ENCODE measurements at places on chromosomes 4 and X.

- DNase-seq, result no peak
These were observed 46.2 kb upstream of the NMU start for GRCh38 chr4:55682295-55682694.

DNA sequence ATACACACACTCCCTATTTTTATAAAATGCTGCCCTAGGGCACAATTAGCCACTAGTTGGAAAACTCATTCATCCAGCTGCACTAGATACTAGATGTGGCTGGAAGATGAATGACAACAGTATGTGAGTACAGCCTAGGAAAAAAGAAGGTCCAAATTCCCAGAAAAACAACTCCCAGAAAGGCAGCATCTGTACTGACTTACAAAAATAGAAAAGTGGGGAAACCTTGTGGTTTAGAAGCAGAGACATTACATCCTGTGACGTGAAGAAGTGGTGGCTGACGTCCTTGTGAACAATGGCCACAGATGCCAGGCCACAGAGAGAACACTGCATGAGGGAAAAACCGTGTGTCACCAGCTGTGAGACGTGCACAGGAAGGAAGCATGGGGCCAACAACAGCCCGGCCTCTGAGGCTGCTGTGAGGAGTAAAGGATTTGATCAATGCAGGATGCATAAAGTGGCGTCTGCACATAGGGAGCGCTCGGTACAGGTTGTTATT, 81.2 kb downstream of the SPRY1 start:
- peak; percentile 69 for DNase-seq

- DNase-seq, result no peak
These were observed 33.5 kb downstream of the ARHGEF9 start for GRCh38 chrX:63751481-63751880.

DNA sequence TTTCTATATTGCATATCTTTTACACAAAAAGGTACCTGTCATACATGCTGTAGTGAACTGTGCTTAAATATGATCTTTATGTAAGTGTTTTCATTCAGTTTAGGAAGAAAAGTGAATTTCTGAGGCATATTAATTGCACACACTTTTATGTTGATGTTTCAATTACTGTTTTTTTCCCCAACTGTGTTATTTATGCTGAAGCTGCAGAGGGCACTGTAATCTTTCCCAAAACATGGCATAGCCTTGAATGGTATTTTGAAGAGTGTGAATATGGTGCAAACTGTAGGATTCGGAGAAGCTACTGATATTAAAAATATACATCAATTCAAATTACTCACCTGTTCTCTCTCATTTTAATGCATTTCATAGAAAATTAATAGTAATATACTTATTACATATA, 6.0 kb upstream of the CENPE start:
- DNase-seq, result no peak

DNA sequence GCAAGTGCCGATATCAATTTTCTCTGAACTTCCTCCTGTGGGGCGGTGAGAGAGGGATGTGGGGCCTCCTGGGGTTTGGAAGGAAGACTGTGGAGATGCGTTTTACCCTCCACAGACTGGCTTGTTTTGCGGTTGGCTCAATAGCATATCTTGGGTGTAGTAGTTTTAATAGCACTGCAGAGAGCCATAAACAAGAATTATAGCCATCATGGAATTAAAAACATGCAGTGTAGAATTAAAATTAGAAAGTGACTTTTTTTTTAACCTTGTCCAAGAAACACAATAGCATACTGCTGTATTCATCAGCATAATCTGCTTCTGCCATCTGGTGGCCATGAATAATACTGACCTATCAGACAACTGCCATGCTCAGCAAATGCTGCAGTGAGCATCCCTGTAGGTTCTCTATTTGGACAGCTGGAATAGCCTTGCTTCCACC, 47.3 kb upstream of the SCML1 start:
- peak; percentile 84 for DNase-seq

- no peak for DNase-seq
These were observed 48.8 kb downstream of the C4orf33 start for GRCh38 chr4:129144755-129145206.

GRCh38 chr4:145852256-145852839, 86.3 kb downstream of the ZNF827 start:
- no peak for DNase-seq

- no peak for DNase-seq
These were observed 779.0 kb upstream of the INTU start for GRCh38 chr4:126853715-126854114.

- peak; percentile 68 for DNase-seq
These were observed at the start of gene PORCN for GRCh38 chrX:48508400-48509244. TSS of gene PORCN (plus strand) at chrX:48508992. CDS start at chrX:48509821, 829 bp downstream.

DNA sequence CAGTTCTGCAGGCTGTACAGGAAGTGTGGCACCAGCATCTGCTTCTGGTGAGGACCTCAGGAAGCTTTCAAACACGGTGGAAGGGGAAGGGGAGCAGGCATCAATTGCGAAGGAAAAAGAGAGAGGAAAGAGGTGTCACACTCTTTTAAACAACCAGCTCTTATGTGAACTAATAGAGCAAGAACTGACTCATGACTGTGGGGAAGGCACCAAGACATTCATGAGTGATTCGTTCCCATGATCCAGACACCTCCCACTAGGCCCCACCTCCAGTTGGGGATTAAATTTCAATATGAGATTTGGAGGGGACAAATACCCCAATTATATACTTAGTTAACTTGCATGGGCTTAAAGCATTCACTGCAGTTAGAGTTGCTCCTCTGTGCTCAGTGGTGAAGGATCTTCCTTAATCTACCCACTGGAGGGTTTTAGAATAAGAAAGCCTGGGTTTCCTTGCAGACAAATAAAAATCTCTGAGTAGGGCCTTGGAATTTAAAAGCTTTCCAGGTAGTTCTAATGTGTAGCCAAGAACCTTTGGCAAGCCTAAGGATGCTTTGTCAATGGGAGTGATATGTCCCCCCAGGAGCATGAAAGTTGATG, 60.0 kb downstream of the SYNPO2 start:
- DNase-seq, result no peak

- DNase-seq, result no peak
These were observed 952 bp downstream of the ANOS1 start for GRCh38 chrX:8730812-8731558.

- no peak for DNase-seq
These were observed 13.8 kb downstream of the RAB28 start for GRCh38 chr4:13470379-13470778.

GRCh38 chr4:169341490-169341889, 70.7 kb upstream of the SH3RF1 start:
- DNase-seq, result peak; percentile 84

- peak; percentile 86 for DNase-seq
These were observed 48.8 kb downstream of the HS6ST2 start for GRCh38 chrX:132909643-132910042.
